ENCODE measurements at places on chromosomes 7 and 10. TPM values are rescaled to one million over a fixed set of nuclear protein-coding genes. Genes with fewer than 3 reads are reported as not detected.

CYP3A5 gene
- 4.6 TPM for total RNA-seq

DNAH11 gene
- not detected for total RNA-seq

OPN1SW gene
- not detected for total RNA-seq

SPDYE2 gene
- not detected for total RNA-seq

SGCE gene
- total RNA-seq = 184 TPM

PHYHIPL gene
- 2.0 TPM for total RNA-seq
